ENCODE measurements at places on chromosomes 4 and X.

DNA sequence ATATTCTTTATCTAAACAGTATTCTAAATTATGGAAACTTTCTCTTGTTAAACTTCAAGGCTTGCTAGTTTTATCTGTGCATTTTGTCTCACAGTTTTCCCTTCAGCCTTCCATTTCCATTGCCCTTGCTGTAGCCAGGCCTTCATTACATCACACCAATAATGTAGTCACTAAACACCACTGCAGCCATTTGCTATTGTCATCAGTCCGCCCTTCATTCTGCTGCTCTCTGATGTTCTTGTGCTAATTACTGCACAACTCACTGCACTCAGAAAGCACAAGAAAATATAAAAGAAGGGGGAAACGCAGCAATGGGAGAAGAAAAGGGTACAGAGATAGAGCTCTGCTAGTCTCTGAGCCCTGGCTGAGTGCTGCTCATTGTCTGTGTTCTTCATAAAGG lies 239.6 kb upstream of the FSTL5 start:
- no peak for DNase-seq

DNA sequence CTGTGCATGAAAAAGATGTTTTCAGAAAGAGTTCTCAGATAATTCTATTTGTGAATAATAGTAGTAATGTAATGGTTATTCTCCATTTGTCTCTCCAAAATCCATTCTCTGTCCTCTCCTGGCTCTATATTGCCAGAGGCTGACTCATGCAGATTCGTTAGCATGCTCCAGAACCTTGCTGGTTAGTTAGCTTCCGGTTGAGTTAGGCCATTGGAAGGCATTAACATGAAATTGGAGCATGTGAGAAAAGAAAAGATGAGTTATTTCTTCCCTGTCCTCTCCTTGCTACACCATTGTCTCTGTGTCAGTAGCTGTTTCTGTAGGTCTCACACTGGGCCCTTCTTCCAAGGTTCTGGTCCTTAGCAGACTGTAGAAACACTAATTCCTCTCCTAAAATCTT lies 23.5 kb upstream of the PRDM8 start:
- DNase-seq, result no peak

GRCh38 chr4:118972167-118972566 lies 83.5 kb downstream of the SYNPO2 start:
- no peak for DNase-seq

GRCh38 chr4:138756519-138756918 lies 259.1 kb upstream of the NOCT start:
- no peak for DNase-seq

DNA sequence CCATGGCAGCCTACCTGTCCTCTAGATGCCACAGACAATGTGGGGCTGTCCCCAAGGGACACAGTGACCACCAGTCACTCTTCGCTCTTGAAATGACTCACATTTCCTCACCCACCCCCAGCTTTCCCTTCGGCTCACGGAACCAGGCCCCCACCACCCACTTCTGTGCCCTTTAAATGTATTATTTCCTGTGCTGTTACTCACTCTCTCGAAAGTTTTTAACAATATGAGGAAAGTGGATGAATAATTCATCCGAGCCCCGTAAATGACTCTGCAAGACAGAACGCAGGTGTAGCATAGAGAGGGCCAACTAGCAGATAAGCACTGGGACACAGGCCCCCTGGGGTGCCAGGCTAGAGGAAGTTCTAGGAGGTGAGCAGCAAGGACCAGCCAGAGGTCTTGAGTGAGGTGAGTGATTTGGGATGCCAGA lies 179.5 kb upstream of the TBL1X start:
- DNase-seq, result no peak

DNA sequence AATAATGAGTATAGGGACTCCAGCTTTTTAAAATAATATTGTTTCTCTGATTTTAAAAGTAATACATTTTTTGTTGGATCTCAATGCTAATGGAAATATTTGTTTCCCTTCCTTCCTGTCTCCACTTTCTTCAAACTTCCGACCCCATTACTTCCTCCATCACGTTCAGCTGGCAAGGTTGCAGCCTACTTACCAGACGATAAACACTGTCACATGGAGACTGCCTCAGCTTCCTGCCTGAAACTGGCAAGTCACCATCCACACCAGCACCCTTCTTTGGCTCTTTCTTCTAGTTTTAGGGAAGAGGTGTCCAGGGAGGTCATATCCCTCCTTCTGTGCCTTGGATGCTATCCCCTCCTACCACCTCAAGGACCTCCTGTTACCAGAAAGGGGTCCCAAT lies 3.4 kb upstream of the INTU start:
- no peak for DNase-seq

DNA sequence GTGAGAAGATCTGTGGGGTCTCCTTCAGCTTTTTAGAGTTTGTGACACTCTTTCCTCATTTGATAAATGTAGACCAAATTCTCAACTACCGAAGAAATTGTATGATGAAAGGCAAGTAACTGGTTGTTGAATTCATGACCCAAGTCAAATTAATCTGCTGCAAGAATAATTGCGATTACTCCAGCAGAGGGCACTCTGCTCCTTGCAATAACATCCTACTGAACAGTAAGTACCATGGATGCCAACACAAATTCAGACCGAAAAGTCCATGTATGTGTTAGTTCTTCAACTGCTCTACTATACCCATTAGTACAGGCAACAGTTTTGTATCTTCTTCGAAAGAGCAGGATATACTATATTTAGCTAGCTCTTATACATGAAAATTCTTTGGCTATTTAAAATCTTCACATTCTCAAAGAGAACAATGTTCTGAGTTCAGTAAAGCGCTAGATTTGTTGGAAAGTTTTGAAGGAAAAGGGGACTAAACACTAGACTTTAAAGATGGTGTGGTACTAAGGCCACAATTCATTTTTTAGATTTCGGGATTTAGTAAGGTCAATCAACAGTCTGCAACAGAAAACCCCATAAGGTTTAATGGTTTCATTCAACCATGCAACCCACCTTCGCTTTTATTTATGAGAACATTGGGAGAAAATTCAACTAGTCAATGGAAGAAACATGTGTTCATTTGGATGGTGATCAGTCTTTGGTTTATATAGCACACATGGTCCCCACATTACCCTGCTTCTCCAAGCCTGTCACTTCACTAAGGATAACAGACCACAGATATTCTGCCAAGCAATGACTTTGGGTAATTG lies 105.4 kb upstream of the TBC1D9 start:
- DNase-seq, result peak; percentile 53

- DNase-seq, result no peak
Measured at GRCh38 chr4:132275583-132276121, 873.4 kb upstream of the PCDH10 start.

Measured in Panc1 (cell line).